ENCODE measurements at places on chromosomes 1 and 21.

GRCh38 chr1:242522996-242523718 is 1.3 kb downstream of the PLD5 start:
- no peak for DNase-seq

GRCh38 chr1:233639611-233640010 is 25.7 kb downstream of the KCNK1 start:
- no peak for DNase-seq

DNA sequence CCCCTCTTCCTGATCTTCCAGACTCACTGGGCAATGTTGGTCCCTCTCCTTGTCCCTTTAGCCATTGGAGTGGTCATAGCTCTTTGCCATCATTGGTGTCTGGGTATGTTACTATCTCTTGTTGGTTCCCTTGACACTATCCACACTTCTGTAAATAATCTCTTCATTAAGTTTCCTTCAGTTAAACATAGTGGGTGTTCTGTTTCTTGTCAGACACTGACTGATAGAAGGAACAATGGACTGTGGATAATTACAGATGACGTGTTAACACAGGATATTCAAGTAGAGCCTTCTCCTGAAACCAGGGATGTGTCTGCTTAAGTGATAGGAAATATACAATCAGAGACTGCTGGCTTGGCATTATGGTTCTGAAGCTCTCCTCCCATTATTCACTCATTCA is 458.3 kb upstream of the USP24 start:
- no peak for DNase-seq

DNA sequence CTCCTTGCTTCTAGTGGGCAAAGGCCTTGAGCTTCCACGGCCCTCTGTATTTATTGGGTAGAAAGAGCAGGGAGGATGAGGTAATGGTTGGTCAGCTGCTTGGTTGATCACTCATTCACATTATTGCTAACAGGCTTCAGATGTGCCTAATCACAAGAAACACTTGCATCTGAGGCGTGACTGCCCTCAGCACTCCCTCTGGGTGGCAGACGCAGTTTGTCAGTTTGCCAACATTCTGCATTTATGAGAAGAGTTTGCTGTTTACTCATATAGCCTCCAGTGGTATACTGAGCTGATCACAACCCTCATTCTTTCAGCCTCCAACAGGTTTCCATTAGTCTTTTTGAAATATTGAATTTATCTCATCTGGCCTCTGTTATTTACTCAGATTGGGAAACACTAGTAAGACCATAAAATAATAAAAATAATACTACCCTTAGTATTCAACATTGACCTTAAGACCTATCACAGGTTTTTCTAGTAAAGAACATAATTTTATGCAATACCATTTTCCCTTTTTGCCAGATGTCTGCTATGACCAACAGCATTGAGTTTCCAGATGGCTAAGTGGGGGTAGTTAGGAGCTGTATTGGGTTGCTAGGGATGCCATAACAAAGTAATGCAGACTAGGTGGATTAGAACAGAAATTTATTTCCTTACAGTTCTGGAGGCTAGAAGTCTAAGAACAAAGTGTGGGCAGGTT is 53.3 kb downstream of the PTGFR start:
- no peak for DNase-seq

DNA sequence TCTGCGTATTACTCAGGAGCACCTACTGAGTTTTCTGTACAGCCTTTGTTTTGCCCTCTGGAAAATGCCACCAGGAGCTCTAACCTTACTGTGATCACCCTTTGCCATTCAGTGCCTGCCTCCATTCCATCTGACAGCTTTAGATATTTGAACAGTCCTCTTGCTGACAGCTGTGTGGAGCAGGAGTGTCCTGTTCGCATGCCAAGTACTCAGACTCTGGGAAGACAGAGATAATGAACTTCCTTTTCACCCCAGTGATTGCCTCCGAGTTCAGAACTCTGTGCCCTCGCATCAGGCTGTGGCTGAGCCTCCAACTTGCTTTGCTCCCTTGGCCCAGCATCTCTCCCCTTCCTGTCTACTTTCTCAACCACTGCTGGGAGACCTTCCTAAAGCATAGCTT is 74.0 kb downstream of the CACNA1E start:
- no peak for DNase-seq

DNA sequence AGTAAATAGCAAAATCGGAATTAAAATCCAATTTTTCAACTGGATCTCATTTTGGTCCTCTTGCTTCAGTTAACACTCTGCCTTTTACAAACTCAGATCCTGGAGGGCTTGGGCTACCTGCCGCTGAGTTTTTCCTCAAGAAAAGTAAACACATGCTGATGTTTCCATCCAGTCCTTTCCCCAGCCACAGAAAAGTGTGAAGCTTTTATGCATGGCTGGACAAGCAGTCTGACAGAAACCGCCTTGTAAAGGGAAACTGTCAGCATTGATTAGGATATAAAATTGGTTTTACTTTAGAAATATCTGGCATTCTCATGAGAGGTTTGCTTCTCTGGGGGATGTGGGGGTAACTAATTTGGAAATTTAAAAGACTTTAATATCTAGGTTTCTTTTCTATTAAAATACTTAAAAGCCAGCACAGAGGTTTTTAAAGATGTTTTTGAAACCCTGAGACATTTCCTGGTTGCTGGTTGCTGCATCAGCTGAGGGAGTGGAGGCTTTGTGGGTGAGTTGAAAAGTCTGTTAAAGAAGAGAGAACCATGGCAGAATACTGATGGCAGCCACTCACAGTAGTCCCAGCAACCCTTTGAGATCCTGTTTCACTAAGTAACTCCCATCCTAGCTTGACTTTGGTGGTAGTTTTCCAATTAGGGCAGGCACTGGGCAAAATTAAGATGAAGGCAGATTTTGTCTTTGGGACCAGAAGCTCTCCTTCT is 238.3 kb downstream of the PAPPA2 start:
- no peak for DNase-seq

DNA sequence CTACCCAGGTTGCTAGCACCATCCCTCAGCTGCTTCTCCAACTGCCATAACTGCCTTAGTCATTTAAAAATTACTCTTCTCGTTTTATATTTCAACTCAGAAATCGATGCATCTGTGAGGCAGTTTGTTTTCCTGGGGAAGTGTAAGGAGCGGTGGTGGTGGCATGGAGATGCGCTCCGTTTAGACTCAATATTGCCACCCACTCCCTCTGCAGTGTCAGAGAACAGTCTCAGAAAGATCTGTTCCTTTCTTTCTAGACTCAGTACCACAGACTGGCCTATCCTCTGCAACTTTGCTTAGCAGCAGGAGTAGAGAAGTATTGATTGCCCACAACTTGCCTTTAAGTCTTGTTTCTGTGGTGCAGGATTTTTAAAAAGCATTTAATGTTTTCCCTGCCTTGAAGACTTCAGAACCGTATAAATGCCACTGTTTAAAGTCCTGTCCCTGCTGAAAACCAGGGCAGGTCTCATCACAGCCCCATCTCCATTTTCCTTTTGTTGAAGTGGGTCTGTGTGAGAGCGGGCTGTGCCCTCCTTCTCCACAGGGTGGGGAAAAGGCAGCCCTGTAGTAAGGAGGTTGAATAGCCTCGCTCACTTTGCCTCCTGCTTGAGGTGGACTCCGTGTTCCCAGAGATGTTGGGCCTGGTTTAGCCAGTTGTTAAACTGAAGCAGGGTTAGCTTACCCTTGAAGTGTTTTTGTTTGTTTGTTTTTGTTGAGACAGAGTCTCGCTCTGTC is 105.2 kb downstream of the NFIA start:
- no peak for DNase-seq

- DNase-seq = no peak
Observed at GRCh38 chr1:47324682-47325081, 8.9 kb upstream of the CMPK1 start.

GRCh38 chr1:234504969-234505768 is 26.2 kb upstream of the TARBP1 start:
- no peak for DNase-seq

GRCh38 chr1:163673759-163674151 is 352.0 kb downstream of the NUF2 start:
- DNase-seq = no peak

- DNase-seq = no peak
Observed at GRCh38 chr1:234925440-234926263, 203.0 kb downstream of the TOMM20 start.

- DNase-seq = no peak
Observed at GRCh38 chr1:91729621-91730358, 156.2 kb downstream of the TGFBR3 start.

GRCh38 chr1:160975026-160975425 is 20.4 kb upstream of the ITLN2 start:
- DNase-seq = no peak

GRCh38 chr1:68375919-68376318 is 73.8 kb downstream of the RPE65 start:
- DNase-seq = no peak

DNA sequence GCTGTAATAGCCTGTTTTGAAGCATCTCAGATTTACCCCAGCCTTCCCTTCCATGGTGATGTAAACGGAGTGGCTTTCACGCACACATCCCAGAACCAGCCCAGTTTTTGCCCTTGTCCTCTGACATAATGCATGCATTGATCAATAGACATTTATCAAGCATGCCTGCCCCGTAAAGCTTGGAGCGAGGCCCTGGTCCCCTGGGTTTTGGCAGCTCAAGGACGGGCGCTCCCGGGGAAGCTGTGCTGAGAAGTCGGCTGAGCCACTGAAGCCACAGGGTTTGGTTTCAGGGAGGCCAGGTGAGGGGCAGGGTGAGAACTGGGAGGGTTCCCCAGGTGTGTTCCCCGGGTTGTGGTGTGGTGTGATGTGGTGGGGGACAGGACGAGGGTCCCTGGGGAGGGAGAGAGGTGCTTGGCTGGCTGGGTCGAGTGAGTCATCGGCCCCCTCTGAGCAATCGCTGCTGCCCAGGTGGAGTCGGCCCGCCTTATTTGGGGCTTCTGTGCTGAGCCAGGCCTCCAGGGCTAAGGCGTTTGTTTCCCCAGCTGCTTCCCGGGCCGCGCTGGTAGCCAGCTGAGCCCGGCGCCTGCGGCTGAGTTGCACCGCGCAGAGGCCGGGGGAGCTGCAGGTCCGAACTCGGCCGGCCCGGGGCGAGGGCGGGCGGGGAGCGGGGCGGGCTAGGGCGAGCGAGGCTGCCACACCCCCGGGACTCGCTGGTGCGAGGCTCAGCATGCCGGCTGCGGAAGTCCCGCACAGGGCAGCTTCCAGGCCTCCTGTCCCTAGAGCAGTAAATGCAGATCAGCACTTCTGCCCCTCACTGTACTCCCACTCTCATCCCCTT is 23.6 kb downstream of the ATP2B4 start:
- DNase-seq = peak; percentile 26

GRCh38 chr1:109794319-109795132 is 30.8 kb upstream of the EPS8L3 start:
- DNase-seq = no peak

GRCh38 chr1:178057912-178058534 is 35.9 kb upstream of the RASAL2 start:
- DNase-seq = no peak

GRCh38 chr1:234546890-234547788 is 62.8 kb downstream of the IRF2BP2 start:
- DNase-seq = no peak

GRCh38 chr1:209130886-209131285 is 452.6 kb upstream of the CAMK1G start:
- no peak for DNase-seq

DNA sequence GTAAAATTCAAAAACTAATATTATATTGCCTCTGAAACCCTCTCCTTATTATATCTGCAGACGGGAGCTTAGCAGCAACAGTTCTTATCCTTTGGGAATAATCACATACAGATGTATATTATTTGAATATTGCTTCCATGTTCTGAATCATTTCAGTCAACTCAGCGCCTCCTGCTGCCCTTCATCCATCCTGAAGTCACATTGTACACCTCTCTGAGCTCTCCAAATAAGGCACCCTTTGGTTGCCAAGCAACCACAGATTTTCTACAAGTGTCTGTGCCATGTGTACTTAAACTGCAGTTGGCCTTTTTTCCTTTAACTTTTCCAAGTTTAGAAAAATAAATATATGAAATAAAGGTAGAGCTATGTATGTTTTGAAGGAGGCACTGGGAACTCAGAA is 384.3 kb downstream of the LRRIQ3 start:
- DNase-seq = no peak

GRCh38 chr21:45408271-45408791 is 3.4 kb downstream of the COL18A1 start:
- DNase-seq = no peak

Data from stimulated activated CD8-positive, alpha-beta memory T cell treated with anti-CD3 and anti-CD28 coated beads, Interleukin-4, amount 100 ng/mL, for 1 hour (primary cell).